M059J (cell line): ENCODE measurements at places on chromosomes 5 and 9. TPM values are rescaled to one million over a fixed set of nuclear protein-coding genes. Genes with fewer than 3 reads are reported as not detected.

CCDC180 gene
- total RNA-seq: 0.47 and 0.59 TPM in 2 replicates

TRPM6 gene
- 0.49 and 1.6 TPM in 2 replicates for total RNA-seq

QRFP gene
- not detected in 2 replicates for total RNA-seq

GZMA gene
- not detected in 2 replicates for total RNA-seq

MTAP gene
- 43.4 and 63.7 TPM in 2 replicates for total RNA-seq

MAP1B gene
- total RNA-seq: 124 and 200 TPM in 2 replicates

ECM2 gene
- total RNA-seq: 0.47 and 1.0 TPM in 2 replicates

ACTBL2 gene
- 9.3 and 12.9 TPM in 2 replicates for total RNA-seq

CARTPT gene
- not detected in 2 replicates for total RNA-seq
